COR-L47 (cell line): ENCODE measurements at places on chromosomes 5 and 9.
A peak's percentile ranks its signal among the peaks of the same experiment; 100 is the strongest.

GRCh38 chr5:133360693-133361472, 251.5 kb downstream of the FSTL4 start:
- no peak for DNase-seq

DNA sequence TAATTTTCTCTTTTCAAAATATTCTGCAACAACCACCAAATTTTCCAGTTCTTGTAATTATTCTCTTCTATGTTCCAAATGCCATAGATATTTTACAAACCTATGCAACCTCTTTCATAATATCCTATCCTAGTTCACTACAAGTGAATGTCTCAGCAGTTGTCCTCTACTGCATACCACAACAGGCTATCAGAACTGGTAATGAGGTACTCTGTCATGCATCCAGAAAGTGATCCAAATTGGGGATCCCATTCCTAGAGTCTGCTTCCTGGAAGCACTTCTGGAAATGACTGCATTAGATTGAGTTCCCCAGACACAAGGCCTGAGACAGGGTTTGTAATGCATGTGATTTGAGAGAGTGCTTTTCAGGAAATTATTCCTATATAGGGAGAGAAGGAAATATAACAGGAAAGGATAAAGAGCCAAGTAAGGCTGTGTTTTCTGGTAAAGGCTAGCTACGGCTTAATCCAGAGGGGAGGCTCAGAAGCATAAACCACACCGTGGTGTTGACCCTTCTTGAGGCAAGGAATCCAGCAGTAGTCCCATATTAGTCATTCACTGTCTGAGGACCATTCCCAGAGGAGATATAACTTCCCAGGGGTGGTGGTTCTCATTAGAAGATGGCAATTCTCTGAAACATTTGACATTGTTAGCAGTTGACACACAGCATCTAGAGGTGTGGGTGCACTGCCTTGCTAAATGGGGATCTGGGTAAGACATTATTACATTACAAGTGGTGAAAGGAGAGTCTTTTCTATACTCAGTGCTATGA, 80.3 kb upstream of the FST start:
- DNase-seq = no peak

GRCh38 chr9:93708289-93708986, 132.1 kb downstream of the PHF2 start:
- no peak for DNase-seq

DNA sequence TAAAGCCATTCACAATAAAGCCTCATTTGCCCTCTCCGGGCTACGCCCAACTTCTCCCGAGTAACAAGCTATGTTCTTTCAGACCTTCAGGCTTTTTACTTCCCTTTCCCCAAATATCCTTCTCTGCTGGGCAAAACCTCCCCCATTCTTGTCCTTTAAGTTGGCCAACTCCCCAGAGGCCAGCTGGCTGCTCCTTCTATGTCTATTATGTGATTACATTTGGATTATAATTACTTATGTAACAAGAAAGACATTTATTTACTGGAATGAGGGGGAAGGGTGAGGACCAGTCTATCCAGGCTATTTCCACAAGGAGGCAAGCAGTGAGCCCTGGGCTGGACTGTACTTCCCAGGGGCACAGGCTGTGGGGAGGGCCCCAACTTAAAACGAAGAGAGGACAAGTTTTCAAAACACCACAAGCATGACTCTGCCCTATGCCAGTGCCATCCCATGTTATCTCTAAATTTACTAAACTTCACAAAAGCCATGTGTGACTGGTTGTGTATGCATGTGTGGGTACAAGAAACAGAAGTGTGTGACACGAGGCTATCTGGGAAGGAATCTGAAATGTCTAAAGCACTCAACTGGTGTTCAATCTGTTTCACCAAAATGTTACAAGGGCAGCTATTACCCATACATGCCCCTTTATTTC, 84.5 kb downstream of the GNAQ start:
- DNase-seq = peak; percentile 40

GRCh38 chr5:37727238-37727637, 112.6 kb downstream of the GDNF start:
- no peak for DNase-seq

DNA sequence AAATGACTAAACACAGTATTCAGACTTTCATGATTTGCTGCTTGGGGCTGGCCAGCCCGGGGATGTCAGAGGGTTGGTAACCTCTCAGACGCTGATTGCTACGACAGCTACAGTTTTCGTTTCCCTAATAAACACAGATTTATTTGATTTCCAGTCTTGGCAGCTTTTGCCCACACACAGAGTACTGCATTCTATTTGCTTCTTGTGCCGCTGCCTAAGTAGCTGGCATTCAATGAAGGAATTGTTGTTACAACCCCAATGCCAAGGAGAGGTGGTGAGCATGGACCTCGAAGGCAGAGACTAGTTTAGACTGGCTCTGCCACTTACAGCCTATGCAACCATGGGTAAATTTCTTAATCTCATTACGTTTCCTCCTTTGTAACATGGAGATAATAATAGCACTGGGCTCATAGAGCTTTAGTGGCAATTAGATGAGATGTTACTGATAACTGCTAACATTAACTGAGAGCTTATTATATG, 247.1 kb upstream of the PANK3 start:
- DNase-seq = no peak

- no peak for DNase-seq
Measured at GRCh38 chr5:147339313-147339712, 104.5 kb downstream of the STK32A start.

DNA sequence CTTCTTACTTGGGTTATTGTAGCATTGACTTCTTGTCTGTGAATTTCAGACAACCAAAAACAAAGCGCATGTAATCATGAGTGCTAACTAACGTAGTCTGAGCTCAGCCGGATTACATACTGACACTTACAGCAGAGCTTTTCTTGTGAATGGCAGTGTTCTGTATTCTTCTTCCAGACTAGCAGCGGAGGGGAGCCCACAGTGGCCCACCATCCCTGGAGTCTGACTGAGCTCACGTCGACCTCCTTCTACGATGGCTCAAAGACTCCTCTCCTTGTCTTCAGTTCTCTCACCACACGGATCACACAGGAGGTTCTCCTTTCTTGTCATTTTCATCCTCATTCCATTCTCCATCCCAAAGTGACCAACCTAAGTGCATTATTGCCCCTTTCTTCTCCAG, 211.4 kb downstream of the CHSY3 start:
- DNase-seq = no peak

DNA sequence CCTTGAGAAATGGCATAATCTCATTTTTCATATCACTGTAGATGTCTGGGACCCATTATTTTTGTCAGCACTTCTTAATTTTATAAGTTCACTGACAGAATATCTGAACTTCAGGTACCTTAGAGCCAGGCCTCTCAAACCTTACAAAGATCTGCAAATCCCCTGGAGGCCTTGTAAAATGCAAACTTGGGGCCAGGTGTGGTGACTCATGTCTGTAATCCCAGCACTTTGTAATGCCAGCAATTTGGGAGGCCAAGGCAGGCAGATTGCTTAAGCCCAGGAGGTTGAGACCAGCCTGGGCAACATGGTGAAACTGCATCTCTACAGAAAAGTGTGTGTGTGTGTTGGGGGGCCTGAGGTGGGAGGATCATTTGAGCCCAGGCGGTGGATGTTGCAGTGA, 30.8 kb downstream of the RASGRF2 start:
- DNase-seq = no peak

- DNase-seq = no peak
Measured at GRCh38 chr9:82894548-82894947, 168.4 kb downstream of the RASEF start.

DNA sequence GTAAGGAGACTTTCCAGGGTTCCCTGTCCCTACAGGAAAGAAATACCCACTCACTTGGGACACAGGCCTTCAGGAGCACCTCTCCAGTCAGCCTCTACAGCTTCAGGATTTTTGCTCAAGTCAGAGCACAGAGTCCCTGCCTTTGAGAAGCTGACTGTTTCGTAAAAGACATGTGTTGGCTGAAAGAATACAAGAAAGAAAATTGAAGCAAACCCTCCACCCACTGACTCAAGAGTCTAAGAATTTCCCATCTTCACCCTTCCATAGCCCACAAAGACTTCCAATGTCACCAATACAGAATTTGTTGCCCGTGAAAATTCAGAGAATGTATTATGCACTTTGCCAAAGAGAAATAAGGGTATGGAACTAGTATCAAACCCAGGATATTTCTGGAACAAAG, 53.0 kb upstream of the ZNF622 start:
- DNase-seq = no peak

DNA sequence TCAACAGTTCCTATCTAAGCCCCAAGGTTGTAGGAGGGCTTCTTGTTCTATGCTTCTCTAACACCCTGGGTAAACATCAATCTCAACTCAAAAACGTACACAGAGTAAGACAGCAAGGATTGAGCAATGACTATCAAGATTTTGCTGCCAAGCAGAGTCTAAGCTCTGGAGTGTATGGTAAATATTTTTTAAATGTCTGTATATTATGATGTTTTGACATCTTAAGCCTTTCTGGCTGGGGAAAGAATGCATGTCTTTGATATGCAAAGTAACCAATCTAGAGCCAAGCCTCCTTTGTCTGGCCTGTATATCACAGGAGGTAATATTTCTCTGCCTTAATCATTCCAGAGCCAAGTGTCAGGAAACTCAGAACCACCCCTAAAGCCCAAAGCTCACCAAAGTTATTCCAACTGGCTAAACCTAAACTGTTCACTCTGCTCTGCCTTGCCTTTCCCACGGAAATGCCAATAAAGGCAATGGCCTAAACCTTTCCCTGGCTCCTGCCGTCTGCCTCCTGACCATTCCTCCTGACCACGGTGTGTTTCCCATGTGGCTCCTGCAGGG, 45.2 kb downstream of the YIPF5 start:
- no peak for DNase-seq

DNA sequence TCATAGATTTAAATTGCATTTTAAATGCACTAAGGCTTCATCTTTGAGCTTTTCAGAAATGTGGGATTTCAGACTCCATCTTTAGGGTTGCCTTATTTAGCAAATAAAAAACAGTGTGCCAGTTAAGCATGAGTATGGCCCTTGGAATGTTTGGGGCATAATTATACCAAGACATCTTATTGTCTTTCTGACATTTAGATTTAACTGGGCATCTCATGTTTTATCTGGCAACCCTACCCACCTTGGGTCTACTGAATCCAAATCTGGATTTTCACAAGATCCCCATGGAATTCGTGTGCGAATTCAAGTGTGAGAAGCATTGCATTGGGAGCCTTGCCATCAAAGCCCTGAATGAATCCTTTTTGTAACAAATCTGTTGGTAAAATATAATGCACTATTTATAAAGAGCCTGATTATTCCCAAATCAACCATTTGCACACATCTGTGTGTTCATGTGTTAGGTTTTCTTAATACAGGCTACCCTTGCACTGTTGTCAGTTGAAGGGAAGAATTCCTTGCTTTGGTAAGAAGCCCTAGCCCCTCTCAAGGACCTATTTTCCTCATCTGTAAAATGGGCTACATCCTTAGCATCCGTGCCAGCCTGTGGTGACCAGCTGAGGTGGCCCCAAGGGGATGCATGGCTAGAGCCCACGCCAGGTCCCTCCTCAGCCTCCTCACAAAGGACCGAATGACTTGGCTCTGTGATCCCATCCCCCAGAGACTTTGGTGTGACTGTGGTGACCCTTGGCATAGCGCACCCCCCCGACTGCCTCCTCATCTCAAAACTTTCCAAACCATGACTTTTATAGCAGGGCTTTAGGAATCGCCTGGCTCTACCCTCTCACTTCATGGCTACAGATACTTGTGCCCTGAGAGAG, 8.1 kb downstream of the GSN start:
- no peak for DNase-seq

DNA sequence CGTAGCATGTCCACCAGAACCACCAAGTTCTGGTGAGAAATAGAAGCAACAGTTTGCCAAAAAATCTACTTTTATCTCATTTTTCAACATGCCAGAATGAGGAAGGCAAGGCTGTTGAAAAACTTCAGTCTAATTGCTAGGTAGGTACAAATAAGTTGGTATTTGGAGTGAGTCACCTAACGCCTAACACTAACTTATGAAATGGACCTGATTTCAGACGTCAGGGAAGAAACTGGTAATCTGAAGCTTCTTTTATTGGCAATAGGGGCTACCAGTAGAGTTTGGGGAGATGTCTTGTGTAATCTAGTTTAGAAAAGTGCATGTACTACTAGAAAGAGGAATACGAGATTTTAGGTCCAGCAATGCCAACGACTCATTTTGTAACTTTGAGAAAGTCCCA, 4.4 kb upstream of the PDE6A start:
- no peak for DNase-seq

DNA sequence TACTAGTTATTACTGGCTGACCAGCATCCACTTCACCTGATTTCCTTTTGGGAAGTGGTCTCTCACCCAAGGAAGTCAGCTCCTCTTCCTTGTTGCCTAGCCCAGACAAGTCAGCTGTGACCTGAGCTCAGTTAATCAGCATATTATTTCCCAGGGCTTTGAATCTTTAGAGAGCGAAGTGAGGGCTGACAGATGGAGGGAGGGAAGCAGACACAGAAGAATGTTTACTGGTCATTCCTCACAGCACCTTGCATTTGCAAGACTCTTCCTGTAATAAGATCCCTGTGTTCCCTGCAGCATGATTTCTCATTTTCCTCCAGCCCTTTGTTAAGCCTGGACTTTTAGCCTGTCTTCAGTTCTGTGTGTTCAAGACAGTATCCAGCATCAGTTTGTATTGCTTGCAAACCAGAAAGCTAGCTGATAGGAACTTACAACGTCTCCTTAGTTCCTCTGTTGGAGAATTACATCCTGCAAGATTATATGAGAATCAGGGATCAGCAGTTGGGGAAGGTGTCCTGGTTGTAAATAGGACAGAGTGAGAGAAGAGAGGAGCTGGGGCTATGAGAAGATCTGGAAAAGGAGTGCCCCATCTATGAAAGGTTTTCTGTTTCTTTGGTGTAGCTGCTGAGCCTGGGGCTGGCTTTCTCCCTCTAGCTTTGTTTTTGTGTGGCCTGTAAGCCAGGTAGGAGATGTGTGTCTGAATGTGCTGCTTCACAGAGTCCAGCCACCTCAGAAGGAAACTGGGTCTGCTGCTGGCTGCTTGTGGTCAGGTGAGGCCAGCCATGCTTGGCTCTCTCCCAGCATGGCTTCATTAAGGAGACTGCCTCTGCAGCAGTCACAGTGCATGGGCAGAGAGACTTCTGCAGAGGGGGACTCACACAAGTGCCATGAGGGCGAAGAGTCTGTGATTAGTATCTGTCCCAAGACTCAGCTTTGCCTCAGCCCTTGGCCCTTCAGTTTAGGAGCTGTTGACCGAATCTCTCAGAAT, 50.3 kb downstream of the MAN2A1 start:
- no peak for DNase-seq

- DNase-seq = no peak
Measured at GRCh38 chr9:30744871-30745270, 1639.6 kb upstream of the ACO1 start.

- DNase-seq = no peak
Measured at GRCh38 chr9:112731971-112732370, 14.1 kb upstream of the INIP start.

- no peak for DNase-seq
Measured at GRCh38 chr9:116544896-116545295, 142.2 kb upstream of the TRIM32 start.
